ENCODE measurements at places on chromosomes 3 and 15.

GRCh38 chr3:169847896-169848295 lies 21.8 kb downstream of the LRRC31 start:
- DNase-seq = no peak

- DNase-seq = no peak
Observed at GRCh38 chr3:128374746-128375445, 91.8 kb downstream of the DNAJB8 start.

GRCh38 chr3:27454914-27455313 lies 29.3 kb downstream of the SLC4A7 start:
- DNase-seq = no peak

GRCh38 chr15:55741833-55742497 lies 987 bp downstream of the PRTG start:
- no peak for DNase-seq

GRCh38 chr3:194198938-194199337 lies 63.0 kb downstream of the HES1 start:
- no peak for DNase-seq

- no peak for DNase-seq
Observed at GRCh38 chr15:90232941-90233386, 777 bp downstream of the CIB1 start.

DNA sequence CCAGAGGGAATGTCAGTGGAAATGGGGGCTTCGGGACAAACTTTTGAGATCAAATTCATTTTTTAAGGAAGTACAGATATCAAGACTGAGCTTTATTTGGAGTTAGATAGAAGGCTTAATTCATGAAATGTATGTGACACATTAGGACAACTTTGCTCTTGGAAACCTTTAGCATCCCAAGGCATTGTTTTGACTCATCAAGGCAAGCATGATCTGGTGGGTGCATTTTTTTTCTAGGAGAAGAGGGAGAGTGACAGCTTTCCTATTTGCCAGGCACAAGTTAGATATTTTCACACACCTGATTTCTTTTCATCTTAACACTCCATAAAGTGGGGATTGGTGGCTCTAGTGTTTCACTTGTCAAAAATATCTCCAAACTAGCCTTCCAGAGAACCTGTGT lies 61.5 kb upstream of the RPL35A start:
- no peak for DNase-seq

DNA sequence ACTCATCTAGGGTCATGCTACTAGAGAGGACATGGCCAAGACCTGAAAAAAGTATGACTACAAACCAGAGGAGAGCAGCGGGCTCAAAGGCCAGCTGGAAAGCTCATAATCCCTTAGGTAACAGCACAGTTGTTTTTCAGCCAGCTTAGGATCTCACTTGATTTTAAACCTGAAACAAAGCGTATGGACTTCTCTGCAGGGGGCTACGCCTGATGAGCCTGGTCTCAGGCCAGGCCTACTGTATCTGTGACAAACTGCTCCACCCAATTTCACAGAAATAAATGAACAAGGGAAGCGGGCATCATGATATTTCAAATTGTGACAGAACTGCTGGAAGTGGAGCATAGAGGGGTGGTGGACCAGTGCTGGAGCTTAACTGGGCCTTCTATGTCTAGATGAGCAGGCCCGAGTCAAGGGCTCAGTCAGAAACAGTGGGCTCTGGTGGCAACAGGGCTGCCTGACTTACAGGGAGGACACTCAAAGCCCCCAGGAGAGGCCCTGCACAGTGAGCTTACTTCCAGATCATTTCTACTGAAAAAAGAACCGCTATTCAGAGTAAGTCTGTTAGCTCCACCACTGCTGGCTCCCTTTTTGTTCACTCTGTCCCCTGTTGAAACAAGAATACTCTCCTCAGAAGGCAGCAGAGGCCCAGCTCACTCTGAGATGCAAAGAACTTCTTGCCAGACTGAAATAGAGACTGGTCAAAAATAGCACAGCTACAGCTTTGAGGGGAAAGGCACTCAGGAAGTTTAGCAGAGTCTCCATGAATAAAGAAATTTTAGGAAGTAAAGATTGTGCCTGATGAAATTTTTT lies 47.0 kb downstream of the LRIG1 start:
- no peak for DNase-seq

DNA sequence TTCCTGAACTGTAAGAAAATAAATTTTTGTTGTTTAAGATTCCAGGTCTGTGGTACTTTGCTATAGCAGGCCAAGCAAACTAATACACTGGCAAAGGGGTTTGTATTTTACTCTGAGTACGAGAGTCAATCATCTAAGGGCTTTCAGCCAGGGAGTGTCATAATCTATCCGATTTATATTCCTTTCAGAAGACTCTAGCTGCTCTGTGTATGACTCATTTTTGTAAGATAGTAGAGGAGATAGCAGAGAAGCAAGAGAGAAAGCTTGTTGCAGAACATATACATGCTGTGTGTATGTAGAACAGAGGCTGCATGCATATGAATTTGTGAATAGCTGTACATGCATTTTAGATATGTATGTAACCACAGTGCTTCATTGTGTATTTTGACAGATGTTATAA lies 577.9 kb upstream of the EPHA6 start:
- DNase-seq = no peak

GRCh38 chr15:61841466-61841865 lies 218.8 kb downstream of the VPS13C start:
- no peak for DNase-seq

DNA sequence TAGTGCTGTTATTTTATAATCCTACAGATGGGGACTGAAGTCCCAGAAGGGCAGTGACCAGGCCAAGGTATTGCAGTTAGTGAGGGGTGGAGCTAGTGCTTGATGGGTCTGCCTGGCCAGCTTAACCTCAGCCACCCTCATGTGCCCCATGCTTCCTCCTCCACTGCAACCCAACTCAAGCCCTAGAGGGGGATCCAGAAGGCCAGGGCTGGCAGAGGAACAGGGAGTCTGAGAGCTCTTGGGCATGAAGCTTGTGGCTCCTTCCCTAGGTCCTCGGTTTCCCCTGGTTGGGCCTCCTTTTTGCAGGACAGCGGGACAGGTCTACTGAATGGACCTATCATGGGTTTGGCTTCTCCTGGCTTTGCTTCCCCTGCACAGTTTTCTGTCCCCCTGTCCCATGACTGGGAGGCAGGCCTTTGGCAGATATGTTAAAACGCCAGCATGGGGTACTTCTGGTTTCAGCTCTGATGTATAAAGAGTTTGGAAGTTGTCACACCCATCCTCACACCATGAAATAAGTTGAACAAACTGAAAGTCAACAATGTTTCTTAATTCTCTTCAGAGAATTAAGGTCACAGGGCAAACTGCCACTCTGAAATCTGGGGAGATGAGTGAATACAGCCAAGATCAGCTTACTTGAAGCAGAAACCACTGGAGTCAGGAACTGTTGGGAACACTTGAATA lies 103.3 kb downstream of the SMAD6 start:
- no peak for DNase-seq

- DNase-seq = no peak
Observed at GRCh38 chr3:173823911-173824460, 426.4 kb downstream of the NLGN1 start.

- no peak for DNase-seq
Observed at GRCh38 chr15:68821841-68822381, 1.2 kb upstream of the ANP32A start.

DNA sequence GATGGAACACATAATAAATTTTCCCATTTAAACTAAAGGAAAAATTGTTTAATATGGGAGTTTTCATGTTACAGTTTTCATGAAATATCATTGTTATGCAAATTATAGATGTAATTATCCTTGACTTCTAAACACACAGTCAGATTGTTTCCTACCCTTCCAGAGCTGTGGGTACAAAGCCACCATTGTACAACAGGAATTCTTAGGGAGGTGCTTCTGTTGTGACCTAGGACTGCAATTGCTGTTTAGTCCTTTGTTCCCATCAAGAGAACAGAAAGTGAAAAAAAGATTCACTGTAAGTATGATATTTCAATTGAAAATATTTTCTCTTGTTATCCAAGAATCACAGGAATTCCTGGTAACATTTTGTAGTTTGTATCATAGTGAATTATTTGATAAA lies 455.3 kb upstream of the NAALADL2 start:
- no peak for DNase-seq

DNA sequence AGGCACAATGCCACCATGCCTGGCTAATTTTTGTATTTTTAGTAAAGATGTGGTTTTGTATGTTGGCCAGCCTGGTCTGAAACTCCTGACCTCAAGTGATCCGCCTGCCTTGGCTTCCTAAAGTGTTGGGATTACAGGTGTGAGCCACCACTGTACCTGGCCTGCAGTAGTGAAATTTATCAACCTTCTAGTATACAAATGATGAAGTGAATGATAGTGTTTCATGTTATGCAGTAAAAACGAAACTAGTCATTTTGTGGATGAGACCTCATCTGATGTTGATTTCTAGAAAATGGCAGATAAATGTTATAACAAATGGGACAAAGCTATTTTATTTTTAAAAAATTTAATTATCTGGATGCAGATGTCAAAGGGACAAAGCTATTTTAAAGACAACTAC lies 32.9 kb downstream of the NXPE3 start:
- DNase-seq = no peak

- DNase-seq = peak; percentile 76
Observed at GRCh38 chr15:43776718-43777266, at the start of gene ELL3. Gene ELL3, minus strand, starts transcription at chr15:43776966. Its CDS starts 65 bp downstream, at chr15:43776901.

- no peak for DNase-seq
Observed at GRCh38 chr3:44427683-44428082, 49.8 kb downstream of the ZNF445 start.

DNA sequence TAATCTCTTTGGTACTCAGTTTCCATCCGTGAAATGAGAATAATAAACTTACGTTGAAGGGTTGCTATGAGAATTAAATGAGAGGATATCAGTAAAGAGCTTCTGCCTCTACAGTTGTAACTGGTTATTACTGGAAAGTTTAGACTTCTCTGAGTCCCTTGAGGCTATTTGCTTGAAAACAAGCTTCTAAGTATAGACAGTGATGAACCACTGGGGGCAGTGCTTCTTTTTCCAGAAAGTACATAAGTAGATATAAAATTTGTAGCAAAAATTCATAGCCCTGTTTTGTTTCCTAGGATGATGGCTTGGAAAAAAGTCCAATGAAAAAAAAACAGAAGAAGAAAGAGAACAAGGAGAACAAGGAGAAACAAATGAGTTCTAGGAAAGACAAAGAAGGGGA lies 87.1 kb downstream of the RGMA start:
- DNase-seq = no peak

DNA sequence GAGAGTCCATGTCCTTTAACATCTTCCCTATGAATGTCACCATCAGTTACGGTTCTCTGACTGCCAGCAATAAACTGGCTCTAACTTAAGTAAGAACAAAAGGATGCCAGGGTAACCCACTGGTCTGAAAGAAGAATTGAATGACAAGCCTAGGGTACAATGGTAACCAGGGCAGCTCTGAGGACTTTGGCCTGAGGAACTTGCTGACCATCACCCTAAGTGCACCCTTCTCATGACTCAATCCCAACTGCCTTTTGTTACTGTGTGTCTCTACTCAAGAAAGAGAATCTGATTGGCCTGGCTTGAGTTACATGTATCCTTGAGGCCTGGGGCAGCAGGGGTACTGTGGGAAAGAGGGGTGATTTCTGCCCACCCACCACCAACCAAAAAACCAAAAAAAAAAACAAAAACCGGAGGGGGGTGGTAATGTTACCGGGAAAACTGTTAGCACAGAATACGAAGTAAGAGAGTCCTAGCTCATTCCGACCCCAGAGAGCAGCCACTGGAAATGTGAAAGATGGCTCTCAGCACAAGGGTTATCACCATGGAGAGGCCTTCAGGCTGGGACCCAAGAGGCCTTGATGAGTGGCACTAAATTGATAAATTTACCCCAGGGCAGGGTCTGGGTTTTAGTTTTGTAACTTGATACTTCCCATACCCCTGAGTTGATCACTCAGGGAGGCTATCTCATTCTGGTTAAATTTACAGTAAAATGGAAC lies 9.3 kb upstream of the SLC28A1 start:
- no peak for DNase-seq

- no peak for DNase-seq
Observed at GRCh38 chr15:47352217-47352616, 365.1 kb upstream of the SEMA6D start.

- DNase-seq = no peak
Observed at GRCh38 chr3:131705558-131706051, 202.8 kb upstream of the MRPL3 start.

DNA sequence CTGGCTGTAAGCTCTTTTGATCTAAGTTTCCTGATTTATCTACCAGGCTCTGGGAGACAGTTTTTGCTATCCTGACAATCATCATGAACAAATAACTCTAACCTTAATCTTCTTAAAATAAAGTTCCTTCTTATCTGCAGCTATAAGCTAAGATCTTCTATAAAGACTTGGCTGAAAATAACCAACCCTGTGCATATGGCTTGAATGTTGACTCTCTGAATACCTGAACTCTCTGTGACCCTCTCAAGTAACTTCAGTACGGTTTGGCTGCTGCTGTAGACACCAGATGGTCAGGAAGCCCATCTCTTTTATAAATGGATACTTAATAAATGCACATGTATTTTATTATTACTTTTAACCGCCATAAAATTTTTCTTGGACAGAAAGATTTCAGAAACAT lies 412.4 kb upstream of the CBLB start:
- no peak for DNase-seq

GRCh38 chr3:146554151-146554760 lies 9.8 kb upstream of the PLSCR1 start:
- DNase-seq = no peak

- DNase-seq = no peak
Observed at GRCh38 chr15:25508369-25509002, 69.7 kb upstream of the UBE3A start.

GRCh38 chr15:80710635-80711554 lies 15.8 kb downstream of the ABHD17C start:
- DNase-seq = peak; percentile 7

DNA sequence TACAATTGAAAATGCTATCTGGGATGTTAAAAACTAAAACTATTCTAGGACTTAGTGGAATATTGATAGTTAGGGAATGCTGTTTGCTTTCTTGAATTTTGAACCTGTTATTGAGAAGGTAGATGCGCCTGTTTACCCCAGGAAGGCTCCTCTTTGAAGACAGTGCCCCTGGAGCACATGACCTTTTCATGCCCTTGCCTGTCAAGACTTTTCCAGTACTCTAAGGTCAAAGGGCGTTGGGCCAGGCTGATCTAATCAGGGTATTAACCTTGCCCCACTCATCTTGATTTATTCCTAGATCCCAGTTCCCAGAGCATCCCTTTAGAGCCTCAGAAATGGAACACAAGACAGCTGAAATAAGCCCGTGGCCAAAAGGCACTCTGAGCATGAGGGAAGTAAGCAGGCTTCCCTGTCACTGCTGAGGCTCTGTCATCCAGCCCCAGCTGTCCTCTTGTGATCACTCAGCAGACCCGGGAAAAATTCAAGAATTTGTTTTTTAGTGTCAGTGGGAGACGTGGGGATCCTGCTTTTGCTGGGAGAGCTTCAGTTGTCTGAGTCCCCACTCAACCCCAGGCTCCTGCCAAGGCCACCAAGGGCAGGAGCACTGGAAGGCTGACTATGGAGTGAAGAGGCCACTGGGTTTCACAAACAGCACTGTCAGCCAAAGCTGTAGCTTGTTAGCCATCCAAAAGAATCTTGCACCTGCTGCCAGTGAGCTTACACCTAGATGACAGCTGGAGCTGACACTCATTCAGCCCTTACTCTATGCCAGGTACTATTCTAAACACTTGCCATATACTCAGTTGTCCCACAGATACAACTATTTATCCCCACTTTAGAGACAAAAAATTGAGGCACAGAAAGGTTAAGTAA lies 169.0 kb downstream of the PGPEP1L start:
- DNase-seq = no peak

All from bone marrow (tissue), 2 donors.